GM12891 (cell line): ENCODE measurements at places on chromosomes 1 and 21.

DNA sequence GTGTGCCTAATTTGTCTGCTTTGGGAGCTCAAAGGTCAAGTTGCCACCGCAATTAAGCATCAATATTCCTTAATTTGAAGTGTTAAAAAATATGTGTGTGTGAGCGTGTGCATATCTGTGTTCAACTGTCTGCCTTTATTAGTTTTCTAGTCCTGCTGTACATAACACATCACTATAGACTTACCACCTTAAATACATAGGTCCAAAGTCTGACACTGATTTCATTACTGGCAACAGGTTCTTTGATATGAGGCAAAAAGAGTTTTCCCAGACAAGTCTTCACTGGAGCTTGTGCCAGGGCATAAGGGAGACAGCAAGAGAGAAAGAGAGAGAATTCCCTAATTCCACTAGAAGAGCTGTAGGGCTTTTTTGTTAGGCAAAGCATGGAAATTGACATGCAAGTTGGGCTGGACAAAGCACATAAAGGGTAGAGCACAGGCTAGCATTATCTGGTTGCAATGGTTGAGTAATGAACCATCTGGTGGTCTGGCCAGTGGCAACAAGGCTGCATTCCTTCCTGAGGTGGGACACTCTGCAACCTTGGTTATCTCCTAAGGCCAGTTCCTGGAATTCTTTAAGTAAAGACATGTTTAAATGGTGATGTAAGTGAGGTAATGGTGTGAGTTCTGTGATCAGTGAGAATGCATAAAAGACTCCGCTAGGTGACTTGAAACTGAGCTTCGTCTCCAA is 457.2 kb upstream of the ADAMTS5 start:
- no peak for DNase-seq

- DNase-seq: no peak
Observed at GRCh38 chr1:76106719-76107235, 32.2 kb downstream of the ST6GALNAC3 start.

GRCh38 chr1:101238031-101238628 is 1.3 kb downstream of the S1PR1 start:
- no peak for DNase-seq

- no peak for DNase-seq
Observed at GRCh38 chr1:42004860-42005259, 86.1 kb upstream of the HIVEP3 start.

GRCh38 chr1:40232444-40232843 is 15.3 kb upstream of the TMCO2 start:
- peak; percentile 20 for DNase-seq

GRCh38 chr21:44910229-44911067 is 10.3 kb downstream of the ITGB2 start:
- no peak for DNase-seq

GRCh38 chr1:209627027-209627731 is 25.0 kb downstream of the LAMB3 start:
- DNase-seq: no peak

- no peak for DNase-seq
Observed at GRCh38 chr1:19361611-19362147, 49.6 kb downstream of the SLC66A1 start.

DNA sequence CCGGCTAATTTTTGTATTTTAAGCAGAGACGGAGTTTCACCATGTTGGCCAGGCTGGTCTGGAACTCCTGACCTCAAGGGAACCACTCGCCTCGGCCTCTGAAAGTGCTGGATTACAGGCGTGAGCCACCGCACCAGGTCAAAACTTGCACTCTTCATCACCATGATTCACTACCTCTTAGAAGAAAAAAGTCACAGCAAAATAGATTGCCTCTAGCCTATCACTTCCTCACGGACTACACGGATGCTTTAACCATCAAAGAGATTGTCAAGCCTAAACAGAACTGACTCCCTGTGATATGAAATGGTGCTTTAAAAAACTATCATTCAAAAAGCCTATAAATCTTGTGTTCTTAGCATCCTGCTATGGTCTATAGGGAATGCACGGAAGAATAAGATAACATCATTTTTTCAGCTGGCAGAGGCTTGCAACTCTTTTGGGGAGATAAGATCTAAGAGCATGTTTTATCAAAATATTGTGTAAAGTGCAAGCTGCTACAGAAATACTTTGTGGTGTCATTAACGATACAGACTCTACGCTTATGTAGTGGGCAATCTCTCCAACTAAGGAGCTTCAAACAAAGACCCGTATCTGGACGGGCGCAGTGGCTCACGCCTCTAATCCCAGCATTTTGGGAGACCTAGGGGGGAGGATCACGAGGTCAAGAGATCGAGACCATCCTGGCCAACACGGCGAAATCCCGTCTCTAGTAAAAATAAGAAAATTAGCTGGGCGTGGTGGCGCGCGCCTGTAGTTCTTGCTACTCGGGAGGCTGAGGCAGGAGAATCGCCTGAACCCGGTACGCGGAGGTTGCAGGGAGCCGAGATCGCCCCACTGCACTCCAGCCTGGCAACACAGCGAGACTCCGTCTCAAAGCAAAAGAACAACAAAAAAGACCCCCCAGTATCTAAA is 966 bp downstream of the TFB2M start:
- no peak for DNase-seq

DNA sequence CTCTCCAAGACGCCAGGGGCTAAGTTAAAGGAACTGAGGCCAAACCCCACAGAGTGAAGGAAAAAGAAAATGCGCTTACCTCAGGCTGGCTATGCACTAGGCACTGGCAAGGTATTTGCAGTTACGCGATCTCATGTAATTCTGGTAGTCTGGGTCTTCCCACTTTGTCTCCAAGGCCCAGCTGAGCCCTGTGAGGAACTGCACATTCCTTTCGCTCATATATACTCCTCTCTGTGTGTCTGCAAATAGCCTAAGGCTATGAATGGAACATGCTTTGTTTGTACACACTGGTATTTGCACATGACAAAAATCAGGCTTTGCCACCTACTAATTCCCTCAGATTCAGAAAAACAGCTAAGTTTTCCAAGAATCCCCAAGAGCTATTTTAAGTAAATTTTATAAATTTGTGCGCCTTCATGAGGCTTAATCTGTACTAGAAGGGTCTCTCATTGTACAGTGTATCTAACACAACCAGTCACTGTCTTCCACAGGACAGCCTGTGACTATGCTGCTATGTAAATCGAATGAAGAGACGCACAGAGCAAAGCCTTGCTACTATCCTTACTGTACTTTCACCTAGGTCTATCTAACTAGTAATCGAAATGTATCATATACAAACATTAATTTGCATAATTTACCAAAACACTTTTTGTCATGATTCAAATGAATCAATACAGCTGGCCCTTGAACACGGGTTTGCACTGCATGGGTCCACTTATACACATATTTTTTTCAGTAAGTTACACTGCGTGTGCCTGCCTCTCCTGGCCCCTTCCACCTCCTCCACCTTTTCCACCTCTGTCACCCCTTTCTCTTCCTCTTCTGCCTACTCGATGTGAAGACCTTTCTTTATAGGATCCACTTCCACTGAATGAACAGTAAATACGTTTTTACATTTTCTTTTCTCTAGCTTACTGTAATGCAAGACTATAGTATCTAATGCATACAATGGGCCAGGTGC is 87.0 kb downstream of the SIPA1L2 start:
- DNase-seq: no peak

- DNase-seq: no peak
Observed at GRCh38 chr1:235997049-235997448, 67.8 kb downstream of the NID1 start.

DNA sequence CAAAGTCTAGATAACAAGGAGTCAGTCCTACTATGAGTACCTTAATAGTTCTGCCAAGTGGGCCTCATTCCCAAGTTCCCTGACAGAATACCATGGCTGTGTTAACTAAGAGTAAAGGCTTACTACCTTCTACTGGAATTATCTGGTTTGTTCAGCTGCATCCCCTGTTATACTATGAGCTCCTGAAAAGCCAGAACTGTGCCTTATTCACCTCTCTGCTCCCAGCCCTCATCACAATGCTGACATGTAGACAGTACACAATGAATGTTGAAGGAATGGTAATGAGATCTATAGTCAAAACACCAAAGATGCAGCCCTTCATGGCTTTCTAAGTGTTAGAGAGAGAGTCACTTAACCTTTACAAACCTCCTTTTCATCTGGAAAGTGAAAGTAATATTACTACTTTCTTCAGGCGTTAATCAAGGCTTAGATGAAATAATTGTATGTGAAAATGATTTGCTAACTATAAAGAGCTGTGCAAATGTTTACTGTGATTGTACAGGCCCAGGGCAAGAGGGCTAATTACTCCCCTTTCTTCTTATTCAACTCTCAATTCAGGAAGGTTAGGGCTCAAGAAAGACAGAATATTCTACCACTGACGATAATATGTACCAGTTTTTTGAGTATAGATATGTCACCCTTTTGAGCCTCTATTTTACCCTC is 70.3 kb upstream of the MROH9 start:
- DNase-seq: no peak

DNA sequence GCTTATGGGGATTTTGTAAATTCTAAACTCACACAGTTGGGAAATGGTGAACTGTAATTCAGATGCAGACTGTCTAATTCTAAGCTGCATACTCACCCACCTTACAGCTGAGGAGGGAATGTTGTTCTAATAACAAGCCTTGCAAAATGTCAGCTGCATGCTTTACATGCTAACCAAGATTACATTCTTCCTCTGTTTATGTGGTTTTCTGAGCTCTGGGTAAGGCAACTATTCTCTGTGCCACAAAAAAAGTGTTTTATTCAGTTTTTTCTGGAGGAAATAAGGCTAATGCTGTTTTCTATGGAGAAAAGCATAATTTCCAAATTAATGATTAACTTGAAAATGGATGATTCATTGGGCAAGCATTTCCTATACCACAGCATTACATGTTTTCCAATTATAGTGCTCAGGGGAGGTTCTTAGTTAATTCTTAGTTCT is 64.9 kb downstream of the RGS13 start:
- no peak for DNase-seq

DNA sequence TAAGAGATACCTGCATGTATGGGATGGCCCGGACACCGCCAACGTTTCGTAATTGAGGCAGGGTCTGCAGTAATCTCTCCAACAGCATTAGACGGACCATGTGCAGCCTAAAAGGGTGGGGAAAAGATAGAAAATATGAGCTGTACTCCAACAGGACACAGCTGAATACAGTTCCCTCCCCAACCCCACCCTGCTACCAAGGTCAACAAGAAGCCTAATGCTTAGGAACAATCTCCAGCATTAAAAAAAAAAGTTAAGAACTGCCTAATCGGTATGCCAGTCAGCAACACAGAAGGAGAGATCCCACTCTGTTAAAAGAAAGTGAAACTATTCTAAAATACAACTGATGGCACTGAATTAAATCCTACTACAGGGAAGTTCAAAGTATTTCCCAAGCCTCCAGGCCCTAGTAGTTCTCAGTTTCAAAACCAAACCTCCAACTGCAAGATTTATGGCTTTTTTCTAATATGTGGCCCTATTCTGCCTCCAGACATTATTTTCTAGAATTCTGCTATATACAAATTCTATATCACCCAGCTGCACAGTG is 81.0 kb downstream of the UBR4 start:
- DNase-seq: no peak

- no peak for DNase-seq
Observed at GRCh38 chr21:15000081-15000480, 64.7 kb downstream of the NRIP1 start.

- DNase-seq: no peak
Observed at GRCh38 chr1:228848406-228848805, 113.1 kb downstream of the RHOU start.

- DNase-seq: no peak
Observed at GRCh38 chr1:188420177-188420576, 1591.4 kb downstream of the PLA2G4A start.
